ENCODE measurements at places on chromosomes 1 and 21.

DNA sequence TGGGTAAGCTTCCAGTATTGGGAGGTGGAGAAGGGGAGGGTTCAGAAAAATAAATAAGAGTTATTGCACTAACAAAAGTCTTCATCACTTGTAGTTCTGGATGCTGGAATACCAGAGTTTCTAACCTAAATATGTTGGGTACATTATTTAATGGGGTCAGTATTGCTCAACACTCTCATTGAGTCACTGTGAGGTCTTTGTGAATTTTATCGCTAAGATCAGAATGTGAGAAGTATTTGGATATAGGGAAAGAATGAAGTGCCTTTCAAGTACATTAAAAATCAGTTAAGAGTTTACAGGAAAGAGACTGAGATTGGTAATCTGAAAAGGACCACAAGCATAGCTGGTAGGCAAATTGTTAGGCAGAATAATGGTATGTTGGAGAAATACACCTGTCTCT is 8.8 kb downstream of the SNRPE start:
- DNase-seq: no peak

DNA sequence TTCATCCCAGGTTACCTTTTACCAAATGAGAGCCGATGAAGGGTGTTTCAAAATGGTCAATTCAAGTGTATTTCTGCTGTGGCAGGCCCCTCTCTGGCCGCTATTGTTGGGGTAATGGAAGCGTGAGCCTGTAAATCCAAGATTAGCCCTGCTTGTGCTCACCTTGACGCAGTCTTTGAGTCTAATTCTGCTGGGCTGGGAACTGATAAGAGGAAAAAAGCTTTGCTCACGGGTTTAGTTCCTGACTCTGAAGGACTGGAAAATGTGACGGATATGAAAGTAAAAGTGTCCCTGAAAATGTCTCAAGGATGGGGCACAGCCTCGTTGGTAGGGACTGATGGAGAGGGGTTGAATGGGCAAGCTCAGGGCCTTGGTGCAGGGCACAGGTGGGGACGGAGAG is 125.9 kb upstream of the GALNT2 start:
- no peak for DNase-seq

DNA sequence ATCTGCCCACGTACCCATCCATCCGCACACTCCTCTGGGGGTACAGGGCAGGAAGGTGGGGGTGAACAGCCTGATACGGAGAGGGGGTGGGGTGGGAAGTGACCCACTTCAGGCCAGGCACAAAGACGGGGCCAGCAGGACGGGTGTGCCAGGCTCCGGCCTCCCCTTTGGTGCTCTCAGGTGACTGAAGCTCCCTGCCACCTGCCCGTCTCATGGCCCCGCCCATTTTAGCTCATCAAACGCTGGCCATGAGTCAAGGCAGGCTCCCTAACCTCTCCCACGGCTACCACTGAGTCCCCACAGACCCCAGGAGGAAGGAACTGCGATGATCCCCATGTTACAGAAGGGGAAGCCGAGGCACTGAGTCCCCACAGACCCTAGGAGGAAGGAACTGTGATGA is 109.6 kb downstream of the CRYAA start:
- DNase-seq: no peak

GRCh38 chr1:170927955-170928840 is 7.1 kb upstream of the MROH9 start:
- DNase-seq: no peak

GRCh38 chr1:77188770-77189169 is 30.5 kb downstream of the PIGK start:
- no peak for DNase-seq

- no peak for DNase-seq
Measured at GRCh38 chr1:224329484-224329841, 509 bp downstream of the NVL start.

DNA sequence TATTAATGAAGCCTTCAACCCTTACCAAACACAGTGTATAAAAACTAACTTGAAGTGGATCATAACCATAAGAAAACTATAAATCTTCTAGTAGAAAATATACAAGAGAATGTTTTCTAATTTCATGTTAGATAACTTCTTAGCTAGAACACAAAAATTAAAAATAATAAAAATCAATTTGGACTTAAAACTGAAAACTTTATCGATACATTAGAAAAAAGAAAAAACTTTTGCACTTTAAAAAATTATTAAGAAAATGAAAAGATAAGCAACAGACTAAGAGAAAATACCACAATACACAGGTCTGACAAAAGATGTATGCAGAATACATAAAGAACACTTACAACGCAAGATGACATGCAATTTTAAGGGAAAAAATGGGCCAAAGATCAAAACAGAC is 8.7 kb downstream of the COP1 start:
- DNase-seq: no peak

DNA sequence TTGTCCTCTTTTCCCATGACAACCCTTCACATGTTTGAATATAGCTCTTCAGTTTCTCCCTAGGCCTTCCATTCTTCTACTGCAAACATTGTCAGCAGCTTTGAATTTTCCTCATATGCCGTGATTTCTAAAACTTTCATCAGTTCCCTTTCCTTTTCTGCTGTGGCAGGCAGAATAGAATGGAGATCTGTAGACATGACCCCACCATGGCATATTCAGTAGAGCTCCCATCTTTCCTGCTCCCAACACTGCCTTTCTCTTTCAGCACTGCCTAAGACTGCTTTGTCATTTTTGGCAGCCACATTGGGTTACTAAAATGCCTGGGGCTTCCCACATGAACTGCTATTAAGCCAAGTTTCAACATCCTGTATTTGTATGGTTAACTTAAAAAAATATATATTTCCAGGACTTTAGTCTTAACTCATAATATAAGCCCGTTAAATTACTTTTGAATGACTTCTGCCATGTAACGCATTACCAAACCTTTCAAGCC is 60.9 kb downstream of the TBX19 start:
- no peak for DNase-seq
